ENCODE measurements at places on chromosomes 3 and 15.

DNA sequence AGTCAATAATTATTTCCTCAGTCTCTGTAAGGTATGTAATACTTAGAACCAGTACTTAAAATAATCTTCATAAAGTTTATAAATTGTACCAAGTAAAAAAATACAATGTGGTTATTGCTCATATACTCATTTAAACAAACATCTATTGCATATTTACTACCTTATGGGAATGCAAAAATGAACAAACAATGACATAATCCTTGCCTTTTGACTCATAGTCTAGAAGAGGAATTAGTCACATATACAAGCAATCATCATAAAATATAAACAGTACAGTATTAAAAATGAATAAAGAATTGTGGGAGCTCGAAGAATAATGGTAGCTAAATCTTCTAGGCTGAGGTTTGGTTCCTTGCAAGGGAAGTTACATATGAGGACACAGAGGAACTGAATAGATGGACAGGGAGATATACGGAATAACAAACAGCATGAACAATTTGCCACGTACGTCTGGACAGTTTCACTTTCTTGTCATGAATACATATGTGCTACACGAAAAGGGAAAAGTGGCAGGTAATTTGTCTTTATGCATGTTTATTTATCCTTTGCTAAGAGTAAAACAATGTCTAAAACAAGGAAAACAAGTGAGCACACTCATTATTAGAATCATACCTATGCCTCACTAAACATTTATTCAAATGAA lies 17.2 kb downstream of the IMPG2 start:
- DNase-seq: no peak

DNA sequence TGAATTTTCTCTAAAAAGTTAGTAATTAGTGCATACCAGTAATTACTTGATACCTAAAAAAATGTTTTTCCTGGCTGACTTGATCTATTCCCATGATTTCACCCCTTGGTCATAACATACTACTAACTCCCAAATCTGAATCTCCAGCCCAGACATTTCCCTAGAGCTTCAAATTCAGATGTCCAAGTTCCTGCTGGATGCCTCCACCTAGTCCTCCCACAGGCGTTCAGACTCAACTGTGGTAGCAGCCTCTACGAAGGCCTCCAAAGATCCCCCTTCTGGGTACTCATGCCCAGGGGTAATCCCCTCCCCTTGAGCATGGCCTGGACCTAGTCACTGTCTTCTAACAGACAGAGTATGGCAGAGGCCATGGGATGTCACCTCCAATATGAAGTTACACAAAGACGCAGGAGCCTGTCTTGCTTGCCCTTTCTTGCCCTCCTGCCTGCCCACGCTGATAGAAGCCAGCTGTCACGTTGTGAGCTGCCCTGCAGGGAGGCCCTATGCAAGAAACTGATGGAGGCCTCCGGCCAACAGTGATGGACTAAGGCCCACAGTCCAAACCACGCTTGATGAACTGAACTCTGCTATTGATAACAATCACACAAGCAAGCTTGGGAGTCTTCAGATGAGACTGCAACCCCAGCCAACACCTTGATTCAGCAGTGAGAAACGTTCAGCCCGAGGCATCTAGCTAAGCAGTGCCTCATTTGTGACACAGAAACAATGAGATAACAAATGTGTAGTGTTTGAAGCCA lies 8.6 kb upstream of the FBN1 start:
- no peak for DNase-seq

DNA sequence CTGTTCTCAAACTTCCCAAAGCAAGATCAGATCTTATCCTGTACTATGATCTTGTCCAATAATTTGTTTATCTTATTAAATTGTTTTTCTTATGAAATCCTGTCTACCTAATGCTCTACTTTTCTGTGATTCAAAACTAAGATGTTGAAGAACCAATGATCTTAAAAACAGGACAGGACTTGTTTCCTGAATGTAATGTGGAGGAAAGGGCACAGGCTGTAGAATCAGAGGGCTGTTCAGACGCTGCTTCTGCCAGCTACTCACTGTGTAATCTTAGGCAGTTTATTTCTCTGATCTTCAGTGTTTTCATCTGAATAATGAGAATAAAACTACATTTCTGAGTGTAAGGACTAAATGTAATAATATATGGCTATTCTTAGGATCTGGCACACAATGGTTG lies 20.1 kb upstream of the DMXL2 start:
- DNase-seq: no peak

GRCh38 chr3:23752126-23752525 lies 53.6 kb upstream of the UBE2E1 start:
- no peak for DNase-seq

- DNase-seq: no peak
Measured at GRCh38 chr15:47988564-47988963, 132.2 kb upstream of the SLC24A5 start.

- DNase-seq: no peak
Measured at GRCh38 chr3:53129344-53129743, 891 bp downstream of the RFT1 start.

DNA sequence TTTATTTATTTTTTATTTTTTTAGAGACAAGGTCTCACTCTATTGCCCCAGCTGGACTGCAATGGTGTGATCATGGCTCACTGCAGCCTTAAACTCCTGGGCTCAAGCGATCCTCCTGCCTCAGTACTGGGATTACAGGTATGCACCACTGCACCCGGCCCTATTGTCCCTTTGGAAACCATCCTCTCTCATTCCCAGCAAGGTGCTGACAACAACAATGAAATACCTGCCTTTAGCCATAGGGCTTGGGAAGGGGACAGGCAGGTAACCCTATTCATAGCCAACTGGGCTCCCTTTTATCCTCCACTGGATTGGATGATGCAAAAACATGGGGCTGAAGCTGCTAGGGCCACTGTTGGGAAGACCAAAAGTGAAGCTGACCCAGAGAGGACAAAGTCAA lies 43.1 kb downstream of the SCAP start:
- no peak for DNase-seq

DNA sequence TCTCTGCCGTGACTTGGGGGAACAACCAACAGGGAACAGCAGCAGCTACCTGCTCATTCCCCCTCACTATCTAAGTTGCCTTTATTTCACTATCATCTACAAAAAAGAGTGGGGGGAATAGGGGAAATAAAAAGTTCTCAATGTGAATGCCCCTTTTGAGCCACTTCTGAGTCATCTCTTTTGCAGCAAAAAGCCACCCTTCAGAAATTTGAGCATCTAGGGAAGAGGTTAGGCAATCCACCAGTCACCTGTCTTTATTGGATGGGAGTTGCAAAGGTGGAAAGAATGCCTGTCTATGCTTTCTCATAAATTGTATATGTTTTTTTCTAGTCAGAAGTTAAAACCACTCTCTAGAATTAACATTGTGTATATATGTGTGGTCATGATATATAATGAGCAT lies 41.1 kb downstream of the GPD1L start:
- DNase-seq: no peak
